ENCODE measurements at places on chromosomes 11 and 22.

GRCh38 chr11:120448240-120448639 is 63.3 kb upstream of the GRIK4 start:
- H3K27ac ChIP-seq: no peak overlapping the region
- no peak for DNase-seq
- H3K4me1 ChIP-seq: no peaks in the 10 kb centered on the region
- no peaks in the 10 kb centered on the region for H3K27me3 ChIP-seq
- H3K4me3 ChIP-seq: no peak overlapping the region

GRCh38 chr11:111301004-111301841 is 2.9 kb downstream of the POU2AF3 start:
- DNase-seq: no peak
- H3K27ac ChIP-seq: no peak overlapping the region
- peaks cover 25% of the 10 kb centered on the region for H3K27me3 ChIP-seq
- H3K4me3 ChIP-seq: no peak overlapping the region
- H3K36me3 ChIP-seq: no peaks in the 10 kb centered on the region

GRCh38 chr22:37002633-37003032 is 16.6 kb downstream of the TST start:
- no peak for DNase-seq
- no peaks in the 10 kb centered on the region for H3K36me3 ChIP-seq
- no peak overlapping the region for H3K4me3 ChIP-seq
- no peak overlapping the region for H3K27ac ChIP-seq
- H3K27me3 ChIP-seq: no peaks in the 10 kb centered on the region

DNA sequence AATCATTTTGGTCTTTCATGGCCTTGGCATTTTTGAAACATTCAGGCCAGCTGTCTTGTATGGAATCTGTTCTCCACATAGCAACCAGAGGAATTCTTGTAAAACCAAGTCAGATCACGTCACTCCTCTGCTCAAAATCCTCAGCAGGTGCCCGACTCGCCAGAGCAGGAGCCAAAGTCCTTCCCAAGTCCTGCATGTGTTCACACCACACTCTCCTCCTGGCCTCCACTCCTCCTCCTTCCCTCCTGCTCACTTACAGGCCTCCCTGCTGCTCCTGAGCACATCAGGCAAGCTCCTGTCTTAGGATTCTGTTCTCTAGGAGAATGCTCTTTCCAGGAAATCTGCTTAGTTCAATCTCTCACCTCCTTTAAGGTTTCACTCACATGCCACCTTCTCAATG is 6.9 kb upstream of the PSMC3 start:
- no peaks in the 10 kb centered on the region for H3K36me3 ChIP-seq
- no peak overlapping the region for H3K27ac ChIP-seq
- peaks cover 3% of the 10 kb centered on the region for H3K4me1 ChIP-seq
- H3K4me3 ChIP-seq: no peak overlapping the region
- no peaks in the 10 kb centered on the region for H3K27me3 ChIP-seq

DNA sequence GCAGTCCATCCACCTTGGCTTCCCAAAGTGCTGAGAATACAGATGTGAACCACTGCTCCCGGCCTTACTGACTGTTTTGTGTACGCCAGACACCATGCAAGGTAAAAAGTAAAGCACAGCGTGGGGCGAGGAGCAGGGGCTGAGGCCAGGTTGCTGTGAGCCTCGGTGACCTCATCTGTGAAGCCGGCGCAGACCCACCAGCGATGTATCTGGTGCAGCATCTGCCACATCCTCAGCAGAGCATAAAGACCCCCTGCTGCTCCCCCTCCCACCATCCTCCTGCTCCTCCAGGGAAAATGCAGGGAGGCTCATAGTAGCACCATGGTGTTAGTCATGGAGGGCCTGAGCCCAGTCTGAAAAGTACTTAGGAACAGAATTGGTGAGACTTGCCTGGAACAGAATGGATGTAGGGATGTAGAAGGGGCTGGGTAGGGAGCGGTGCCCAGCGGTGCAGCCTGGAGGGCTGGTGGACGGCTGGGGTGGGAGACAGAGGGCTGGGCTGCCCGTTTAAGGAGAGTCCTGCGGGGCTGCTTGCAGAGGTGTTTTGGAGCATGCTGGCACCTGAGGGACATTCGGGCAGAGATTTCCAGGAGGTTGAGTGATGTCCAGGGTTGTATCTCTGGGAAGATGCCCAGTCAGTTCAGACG is 462.4 kb downstream of the BRD1 start:
- no peak for DNase-seq
- no peaks in the 10 kb centered on the region for H3K4me1 ChIP-seq
- no peaks in the 10 kb centered on the region for H3K36me3 ChIP-seq
- peaks cover 43% of the 10 kb centered on the region for H3K27me3 ChIP-seq
- no peak overlapping the region for H3K27ac ChIP-seq

GRCh38 chr11:86245369-86246292 is 1.1 kb downstream of the EED start:
- H3K27ac ChIP-seq: peak overlapping the region; percentile 99
- DNase-seq: no peak
- H3K27me3 ChIP-seq: no peaks in the 10 kb centered on the region
- no peaks in the 10 kb centered on the region for H3K36me3 ChIP-seq

DNA sequence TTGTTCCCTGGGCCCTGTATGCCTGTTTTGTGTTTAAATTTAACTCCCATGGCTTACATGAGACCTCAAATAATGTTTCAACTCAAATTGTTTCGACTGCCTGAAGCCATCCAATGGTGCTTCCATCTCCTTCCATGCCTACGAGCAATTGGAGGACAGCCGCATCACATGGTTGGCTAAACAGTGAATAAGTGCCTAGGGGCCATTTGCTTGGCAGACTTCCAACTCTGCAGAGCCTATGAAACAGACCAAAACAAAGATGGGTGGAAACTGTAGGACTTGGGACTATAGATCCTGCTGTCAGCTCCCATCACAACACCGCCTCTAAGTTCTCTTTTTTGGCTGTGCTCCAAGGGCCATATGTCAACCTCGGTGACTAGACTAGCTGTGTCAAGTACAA is 84.1 kb downstream of the PARVA start:
- no peak for DNase-seq
- H3K4me1 ChIP-seq: peaks cover 9% of the 10 kb centered on the region
- H3K27me3 ChIP-seq: no peaks in the 10 kb centered on the region
- no peaks in the 10 kb centered on the region for H3K36me3 ChIP-seq

DNA sequence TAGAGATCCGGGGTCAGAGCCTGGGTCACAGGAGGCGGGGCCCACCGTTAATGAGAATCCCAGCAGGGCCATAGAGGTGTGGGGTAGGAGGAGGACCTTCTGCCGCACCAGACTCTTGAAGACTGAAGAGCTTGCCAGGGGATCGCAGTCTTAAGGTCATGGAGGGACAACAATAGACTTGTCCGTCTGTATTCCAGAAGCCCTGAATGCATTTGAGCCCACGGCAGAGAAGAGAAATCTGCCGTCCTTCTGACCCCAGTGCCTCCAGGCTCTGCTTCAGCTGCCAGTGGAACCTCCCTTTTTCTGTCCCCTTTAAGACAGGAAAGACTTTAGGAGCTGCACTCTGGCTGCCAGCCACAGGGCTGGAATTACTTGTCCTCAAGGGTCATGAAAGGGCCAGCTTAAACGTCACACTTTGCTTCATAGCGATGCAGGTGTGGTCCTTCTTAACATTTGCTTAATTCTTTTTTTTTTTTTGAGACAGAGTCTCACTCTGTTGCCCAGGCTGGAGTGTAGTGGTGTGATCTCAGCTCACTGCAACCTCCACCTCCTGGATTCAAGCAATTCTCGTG is 15.5 kb upstream of the ST3GAL4 start:
- H3K4me3 ChIP-seq: no peak overlapping the region
- DNase-seq: no peak
- H3K27me3 ChIP-seq: no peaks in the 10 kb centered on the region
- peaks cover 43% of the 10 kb centered on the region for H3K36me3 ChIP-seq
- peak overlapping the region; percentile 15 for H3K27ac ChIP-seq
- H3K4me1 ChIP-seq: peaks cover 22% of the 10 kb centered on the region

GRCh38 chr11:107898270-107898669 is 30.0 kb upstream of the RAB39A start:
- no peak overlapping the region for H3K27ac ChIP-seq
- H3K4me1 ChIP-seq: no peaks in the 10 kb centered on the region
- no peaks in the 10 kb centered on the region for H3K27me3 ChIP-seq

GRCh38 chr11:75301601-75302345 is 49.7 kb downstream of the ARRB1 start:
- H3K27me3 ChIP-seq: no peaks in the 10 kb centered on the region
- no peak overlapping the region for H3K4me3 ChIP-seq
- H3K27ac ChIP-seq: no peak overlapping the region
- no peaks in the 10 kb centered on the region for H3K36me3 ChIP-seq
- H3K4me1 ChIP-seq: peaks cover 19% of the 10 kb centered on the region
- DNase-seq: no peak

DNA sequence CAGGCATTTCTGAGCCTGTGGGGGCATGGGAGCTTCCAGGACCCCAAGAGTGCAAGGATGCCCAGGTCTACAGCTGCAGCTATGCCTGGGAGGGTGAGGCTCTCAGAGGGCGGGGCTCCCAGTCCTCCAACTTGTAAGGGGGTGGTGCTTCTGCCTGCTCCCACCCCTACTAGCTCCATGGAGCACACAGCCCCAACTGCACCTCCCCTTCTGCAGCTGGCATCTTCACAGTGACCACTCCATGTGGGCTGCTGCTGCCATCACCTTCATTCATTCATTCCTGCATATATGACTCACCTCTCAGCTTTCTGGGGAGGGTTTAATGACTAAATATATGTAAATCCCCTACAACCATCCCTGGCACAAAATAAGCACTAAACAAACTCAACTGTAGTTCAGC is 43.8 kb downstream of the CHST1 start:
- no peak overlapping the region for H3K27ac ChIP-seq
- no peak overlapping the region for H3K4me3 ChIP-seq
- no peaks in the 10 kb centered on the region for H3K4me1 ChIP-seq
- DNase-seq: no peak

GRCh38 chr11:124749912-124750311 is 2.1 kb downstream of the VSIG2 start:
- H3K4me3 ChIP-seq: no peak overlapping the region
- peaks cover 69% of the 10 kb centered on the region for H3K27me3 ChIP-seq
- no peak overlapping the region for H3K27ac ChIP-seq
- no peaks in the 10 kb centered on the region for H3K36me3 ChIP-seq

GRCh38 chr22:26322179-26322905 is 106.7 kb upstream of the ASPHD2 start:
- H3K36me3 ChIP-seq: no peaks in the 10 kb centered on the region
- H3K27me3 ChIP-seq: peaks cover 20% of the 10 kb centered on the region
- H3K4me1 ChIP-seq: no peaks in the 10 kb centered on the region
- H3K27ac ChIP-seq: no peak overlapping the region
- H3K4me3 ChIP-seq: no peak overlapping the region
- DNase-seq: no peak

GRCh38 chr11:40337118-40337517 is 1122.3 kb downstream of the LRRC4C start:
- H3K27me3 ChIP-seq: no peaks in the 10 kb centered on the region
- no peaks in the 10 kb centered on the region for H3K4me1 ChIP-seq
